ENCODE measurements at places on chromosomes 5 and 9.

DNA sequence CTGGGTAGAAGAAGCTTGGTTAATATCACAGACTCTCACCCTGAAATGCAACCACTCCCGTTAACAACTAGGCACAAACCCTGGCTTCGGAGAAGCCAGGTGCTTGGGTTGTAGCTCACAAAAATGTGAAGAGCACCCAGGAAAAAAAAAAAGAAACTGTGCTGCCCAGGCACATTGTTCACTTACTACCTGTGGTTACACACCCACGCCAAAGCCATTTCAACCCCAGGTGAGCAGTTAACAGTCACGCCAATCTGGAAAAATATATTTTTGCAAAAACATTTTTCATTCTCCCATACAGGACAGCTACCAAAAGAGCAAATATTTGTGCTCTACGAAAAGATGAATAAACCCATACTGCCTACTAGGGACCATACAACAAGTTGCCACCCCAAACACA is 49.2 kb downstream of the SIL1 start:
- no peak for DNase-seq

DNA sequence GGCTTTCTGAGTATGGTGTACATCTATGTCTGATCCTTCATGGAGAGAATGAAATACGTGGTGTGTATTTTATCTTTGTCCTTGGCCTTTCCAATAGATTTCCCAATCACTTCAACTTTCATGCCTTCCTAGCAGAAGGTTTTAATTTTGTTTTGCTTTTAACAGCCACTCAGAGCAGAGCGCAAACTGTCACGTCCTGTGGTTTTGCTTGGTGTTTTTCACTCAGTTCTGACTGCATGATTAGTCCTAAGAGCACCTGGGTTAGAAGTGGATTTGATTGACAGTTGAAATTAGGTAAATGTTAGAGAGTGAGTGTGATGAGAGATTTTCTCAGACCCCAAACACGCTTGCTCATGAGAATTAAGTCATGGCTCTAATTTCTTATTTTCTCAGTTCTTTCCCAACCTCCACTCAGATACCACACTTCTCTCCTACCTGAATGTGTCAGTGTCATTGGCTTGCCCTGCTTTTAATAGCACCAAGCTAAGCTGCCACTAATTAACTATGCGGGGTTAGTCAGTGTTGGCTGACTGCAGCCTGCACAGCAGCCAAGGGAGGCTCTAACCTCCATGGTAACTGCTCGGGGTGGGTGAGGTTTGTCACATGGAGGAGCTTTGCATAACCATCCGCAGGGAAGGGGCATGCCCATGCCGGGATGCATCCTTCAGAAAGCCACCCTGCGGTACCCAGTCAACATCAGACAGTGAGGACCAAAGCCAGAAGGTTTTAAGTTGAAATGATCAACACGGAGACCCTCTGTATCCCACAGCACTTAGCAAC is 173.4 kb downstream of the NR3C1 start:
- DNase-seq = no peak

DNA sequence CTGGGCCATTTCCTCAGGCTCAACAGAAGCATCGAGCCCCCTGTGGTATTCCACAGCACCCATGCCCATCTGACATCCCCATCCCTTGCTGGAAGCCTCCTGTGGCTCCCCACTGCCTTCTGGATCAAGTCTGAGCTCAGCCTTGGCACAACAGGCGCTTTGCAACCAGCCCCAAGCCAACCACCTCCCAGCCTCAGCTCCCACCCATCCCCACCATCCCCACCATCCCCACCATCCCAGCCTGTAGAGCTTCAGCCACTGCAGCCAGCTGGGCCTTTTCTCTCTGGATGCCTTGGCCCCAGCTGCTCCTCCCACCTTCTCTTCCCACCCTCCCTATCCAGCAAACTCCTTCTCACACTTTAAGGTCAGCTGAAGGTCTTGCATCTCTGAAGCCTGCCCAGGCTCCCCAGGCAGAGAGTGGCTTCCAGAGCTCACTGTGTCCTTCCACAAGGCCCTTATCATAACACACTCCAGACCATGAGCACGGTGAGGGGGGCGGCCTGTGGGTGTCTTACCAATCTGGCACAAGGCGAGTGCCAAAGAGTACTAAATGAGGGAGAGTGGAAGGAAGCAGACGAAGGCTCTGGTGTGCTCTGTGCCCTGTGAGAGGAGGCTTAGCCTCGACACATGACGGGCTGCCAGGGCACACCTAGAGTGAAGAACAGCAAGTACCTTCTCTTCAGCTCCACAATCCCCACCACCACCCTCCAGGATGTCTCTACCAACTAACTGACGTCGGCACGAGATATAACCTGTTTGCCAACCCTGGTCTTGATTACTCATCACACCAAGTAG is 6.5 kb downstream of the HIGD2A start:
- no peak for DNase-seq

- no peak for DNase-seq
Observed at GRCh38 chr9:35415402-35416097, 74.4 kb upstream of the RUSC2 start.

DNA sequence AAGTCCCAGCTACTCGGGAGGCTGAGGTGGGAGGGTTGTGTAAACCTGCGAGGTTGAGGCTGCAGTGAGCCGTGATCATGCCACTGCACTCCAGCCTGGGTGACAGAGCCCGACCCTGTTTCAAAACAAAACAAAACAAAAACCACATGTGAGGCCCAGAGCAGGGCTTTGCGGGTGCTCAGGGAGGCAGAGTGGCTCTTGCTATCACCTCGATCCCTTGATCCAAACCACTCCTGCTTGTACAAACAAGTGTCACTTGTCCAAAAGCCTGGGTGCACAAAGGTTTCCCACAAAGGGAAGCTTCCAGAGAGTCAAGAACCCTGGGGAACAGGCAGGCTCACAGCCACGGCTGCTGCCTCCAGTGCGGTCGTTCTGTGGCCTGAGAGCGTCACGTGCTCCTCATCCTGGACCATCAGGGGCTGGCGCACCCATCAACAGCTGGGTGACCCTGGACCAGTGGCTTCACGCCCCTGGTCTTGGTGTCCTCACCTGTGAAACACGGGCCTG is 162.7 kb downstream of the C9orf50 start:
- no peak for DNase-seq

- no peak for DNase-seq
Observed at GRCh38 chr5:59358005-59358861, 535.3 kb downstream of the PDE4D start.

DNA sequence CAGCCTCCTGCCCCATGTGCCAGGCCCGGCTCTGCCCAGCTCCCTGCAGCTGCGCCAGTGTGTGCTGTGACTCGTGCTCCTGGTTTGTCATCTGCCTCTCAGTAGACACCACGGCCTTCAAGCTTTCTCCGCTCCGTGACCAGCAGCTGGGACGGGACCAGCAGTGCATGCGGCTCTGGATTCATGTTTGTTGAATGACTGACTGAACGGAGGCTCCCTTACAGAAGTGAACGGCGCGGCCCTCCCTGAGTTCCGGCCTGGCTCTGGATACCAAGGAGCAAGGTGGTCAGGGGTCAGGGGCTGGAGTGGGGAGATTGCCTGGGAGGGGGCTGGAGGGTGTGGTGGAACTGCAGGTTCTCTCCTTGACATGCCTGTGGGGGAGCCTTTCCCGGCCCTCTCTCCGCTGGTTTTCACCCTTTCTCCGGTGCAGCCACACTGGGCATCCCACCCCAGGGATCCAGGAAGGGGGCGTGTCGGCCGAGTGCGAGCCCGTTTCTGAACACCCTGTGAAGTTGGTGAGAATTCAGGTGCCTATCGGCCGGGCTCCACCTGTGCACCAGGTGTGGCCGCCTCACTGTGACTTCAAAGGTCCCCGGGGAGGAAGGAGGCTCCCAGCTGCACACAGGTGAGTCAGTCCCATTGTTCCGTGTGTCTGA is 11.1 kb upstream of the CEP72 start:
- no peak for DNase-seq

GRCh38 chr9:2407450-2407849 is 214.1 kb upstream of the VLDLR start:
- no peak for DNase-seq

DNA sequence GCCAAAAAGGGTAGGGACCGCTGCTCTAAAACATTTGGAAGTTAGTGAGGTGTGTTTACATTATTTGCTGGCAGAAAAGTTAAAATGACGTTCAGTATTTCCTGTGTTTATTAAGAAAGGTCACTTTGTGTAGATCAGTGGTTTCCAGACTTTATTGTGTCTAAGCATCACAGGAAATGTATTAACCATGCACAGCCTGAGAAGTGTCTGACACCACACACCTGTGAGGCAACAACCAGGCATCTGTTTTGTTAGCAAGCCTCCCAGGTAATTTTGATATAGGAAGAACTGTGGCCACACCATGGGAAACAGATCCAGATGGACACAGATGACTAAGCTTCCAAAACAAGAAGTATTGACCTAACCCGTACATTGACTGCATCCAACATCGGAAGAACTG is 12.0 kb downstream of the TTC1 start:
- no peak for DNase-seq

- DNase-seq = no peak
Observed at GRCh38 chr9:91428436-91428835, 4.8 kb upstream of the NFIL3 start.
